T1000 (cell line): ENCODE measurements at places on chromosomes 7 and 10.

- no peak for DNase-seq
These were observed 48.1 kb upstream of the EXOC6 start for GRCh38 chr10:92800134-92800733.

DNA sequence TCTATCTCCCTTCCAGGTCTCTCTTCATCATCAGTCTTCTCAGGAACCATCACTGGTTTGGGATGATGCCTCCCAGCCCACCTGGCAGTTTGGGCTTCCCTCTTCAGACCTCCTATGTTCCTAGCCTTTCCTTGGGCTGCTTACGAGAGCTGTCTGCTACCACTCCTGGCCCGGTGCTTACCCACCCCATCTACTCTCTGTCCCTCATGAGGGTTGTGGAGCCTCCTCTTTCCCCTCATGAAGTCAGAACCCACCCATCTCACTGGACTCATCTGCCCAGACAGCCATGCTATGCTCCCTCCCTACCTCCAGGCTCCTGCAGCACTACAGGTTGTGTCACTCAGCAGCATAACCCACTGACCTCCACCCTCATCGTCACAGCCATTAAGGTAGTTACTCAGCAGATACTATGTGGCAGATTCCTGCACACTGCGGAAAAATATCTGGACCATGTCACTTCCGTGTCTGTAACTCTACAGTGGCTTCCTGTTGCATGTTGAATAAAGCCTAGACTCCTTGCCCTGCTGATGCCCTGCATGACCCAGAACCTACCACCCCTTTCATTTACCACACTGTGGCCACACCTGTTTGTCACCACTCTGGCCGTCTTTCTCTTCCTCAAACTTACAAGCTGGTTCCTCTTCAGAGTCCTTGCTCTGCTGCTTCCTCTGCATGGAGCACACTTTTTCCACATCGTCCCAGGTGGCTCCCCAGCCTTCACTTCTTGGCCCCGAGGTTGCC is 2.0 kb downstream of the DBNL start:
- DNase-seq: no peak

GRCh38 chr7:143492043-143492471 is 14.4 kb downstream of the TAS2R41 start:
- DNase-seq: peak; percentile 3

GRCh38 chr7:82542665-82543064 is 99.1 kb upstream of the CACNA2D1 start:
- no peak for DNase-seq

DNA sequence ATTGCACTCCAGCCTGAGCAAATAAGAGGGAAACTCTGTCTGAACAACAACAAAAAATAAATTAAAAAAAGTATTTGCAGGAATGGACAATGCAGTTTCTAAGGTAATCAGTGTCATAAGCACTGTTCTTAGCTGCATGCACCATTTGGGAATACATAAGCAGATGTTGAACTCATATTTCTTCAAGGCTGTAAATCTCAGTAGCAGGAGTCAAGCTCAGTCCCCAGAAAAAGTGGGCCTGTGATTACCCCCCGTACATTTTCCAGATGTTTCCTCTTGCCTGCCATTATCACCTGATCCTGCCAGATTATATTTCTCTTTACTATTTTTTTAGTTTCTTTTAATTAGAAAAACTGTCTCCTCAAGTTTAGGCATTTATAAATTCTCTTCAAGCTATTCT is 667.6 kb upstream of the ANKRD30A start:
- no peak for DNase-seq

DNA sequence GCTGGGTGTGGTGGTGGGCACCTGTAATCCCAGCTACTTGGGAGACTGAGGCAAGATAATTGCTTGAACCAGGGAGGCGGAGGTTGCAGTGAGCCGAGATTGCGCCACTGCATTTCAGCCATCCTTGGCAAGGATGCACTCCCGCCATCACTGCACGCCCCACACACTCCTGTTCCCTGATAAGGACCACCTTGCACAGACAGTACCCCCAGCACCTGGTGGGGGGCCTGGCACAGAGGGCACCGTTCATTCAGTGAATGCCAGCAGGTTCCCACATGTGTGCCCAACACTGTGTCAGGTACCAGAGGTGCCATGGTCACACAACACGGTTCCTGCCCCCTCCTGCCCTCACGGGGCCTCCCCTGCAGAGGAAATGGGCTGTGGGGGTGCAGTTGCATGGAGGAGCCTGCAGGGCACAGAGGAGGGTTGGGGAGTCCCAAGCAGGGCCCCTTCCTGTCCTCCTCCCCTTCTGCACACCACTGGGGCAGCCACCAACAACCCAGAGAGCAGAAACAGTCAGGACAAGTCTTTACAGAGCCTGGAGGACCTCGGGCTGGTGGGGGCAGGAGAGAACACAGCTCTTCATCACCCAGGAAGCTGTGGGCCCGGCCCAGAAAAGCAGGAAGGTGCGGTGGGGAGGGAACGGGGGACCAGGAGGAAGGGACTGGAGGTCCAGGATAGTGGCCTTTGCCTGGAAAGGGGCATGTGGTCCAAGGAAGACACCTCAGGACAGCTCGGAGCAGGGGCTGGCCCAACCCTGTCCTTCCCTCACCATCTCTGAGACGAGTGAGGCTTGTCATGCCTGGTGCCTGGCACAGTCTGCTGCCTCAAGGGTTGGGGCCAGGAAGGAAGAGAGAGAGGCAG is 7.1 kb downstream of the CRYGN start:
- no peak for DNase-seq

GRCh38 chr10:92404612-92405418 is 113.8 kb downstream of the MARCHF5 start:
- DNase-seq: no peak

- DNase-seq: no peak
These were observed 34.6 kb downstream of the KCNMA1 start for GRCh38 chr10:77602913-77603533.

DNA sequence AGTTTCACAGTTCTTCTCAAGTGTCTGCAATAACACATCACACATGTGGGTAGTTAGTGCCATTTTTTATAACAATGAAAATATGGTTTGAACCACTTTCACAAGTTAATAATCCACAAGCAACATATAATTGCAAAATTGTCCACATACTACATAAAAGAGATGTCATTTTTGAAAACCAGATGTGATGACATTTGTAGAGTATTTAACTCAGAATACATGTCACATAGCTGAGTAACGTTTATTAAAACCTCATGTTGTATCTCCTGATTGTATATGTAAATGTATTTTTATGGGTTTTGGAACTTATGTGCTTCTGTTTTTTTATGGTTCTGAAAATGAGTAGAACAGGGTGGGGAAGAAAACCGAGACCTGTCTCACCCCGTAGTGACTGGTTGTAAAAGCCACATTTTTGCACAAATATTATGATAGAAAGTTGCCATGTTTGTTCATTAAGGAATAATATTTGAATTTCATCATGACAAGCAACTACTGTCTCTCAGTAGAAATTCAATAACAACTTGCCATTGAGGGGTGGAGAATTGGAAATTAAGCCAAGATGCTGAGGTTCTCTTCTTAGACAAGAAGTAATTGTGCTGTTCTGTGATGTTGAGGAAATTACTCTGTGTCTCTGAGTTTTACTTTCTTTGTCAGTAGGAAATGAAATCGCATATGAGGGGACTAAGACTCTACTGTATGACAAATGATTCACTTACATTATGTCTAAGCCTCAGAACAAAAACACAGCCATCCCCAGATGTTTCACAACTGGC is 29.2 kb upstream of the EGFR start:
- DNase-seq: no peak

DNA sequence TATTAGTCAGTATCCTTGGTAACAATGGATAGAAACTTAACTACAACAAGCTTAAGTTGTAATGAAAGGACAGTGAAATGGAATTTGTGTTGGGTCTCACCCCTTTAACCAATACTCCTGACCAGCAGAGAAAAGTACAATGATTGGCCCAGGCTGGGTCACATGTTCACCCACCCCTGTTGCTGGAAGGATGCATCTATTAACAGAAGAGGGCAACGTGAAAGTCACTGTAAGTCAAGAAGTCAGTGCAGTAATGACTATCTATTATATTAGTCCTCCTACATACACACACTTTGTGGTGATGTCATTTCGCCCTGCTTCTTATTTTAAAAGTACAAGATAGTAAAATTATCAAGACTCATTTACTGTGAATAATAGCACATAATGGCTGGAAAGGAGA is 16.2 kb downstream of the PNLIPRP2 start:
- DNase-seq: no peak

- no peak for DNase-seq
These were observed 54.7 kb upstream of the BICC1 start for GRCh38 chr10:58457761-58458616.

DNA sequence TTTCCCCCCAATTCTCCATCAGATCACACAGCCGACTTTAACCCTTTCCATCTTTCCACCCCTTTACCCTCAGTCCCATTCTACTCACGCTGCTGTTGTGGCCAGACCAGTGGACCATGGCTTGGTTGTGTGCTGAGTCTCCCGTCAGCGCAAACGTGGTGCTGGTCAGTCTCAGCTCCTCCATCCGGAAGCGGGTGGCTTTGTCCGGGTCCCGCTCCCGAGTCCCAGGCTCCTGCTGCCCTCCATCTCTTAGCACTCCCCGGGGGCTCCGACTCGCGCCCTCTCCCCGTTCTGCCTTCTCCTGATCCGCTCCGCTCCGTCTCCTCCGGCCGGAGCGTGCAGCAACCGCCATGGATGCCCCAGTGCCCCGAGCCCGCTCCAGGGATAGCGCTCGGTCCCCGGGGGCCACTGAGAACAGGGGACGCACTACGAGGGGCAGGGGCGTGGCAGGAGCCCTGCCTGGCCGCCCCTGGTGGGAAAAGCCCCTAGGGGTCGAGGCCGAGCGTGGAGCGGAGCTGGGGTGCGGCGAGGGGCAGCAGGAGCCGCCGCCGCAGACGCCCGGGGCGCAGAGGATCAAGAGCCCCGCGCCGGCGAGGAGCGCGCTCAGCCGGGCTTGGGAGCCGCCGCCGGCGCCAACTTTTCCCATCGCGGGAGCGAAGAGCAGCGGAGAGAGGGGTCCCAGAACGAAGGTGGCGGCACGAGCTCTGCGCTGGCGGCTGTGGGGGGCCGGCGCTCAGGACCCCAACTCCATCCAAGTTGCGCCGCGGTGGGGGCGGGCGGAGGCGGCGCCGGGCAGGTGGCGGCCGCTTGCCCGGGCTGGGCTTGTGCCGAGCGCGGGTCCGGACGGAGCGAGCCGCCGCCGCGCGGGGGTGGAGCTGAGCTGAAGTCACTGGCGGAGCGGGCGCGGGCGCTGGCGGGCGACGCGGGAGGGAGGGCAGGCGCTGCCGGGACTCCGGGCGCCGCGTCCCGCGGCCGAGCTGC is at the start of gene SORCS1:
TSS of gene SORCS1 (minus strand) at position 826 of the 981 bp plus-strand sequence.
- peak; percentile 18 for DNase-seq

- no peak for DNase-seq
These were observed 24.2 kb upstream of the SMIM30 start for GRCh38 chr7:113142385-113143119.

DNA sequence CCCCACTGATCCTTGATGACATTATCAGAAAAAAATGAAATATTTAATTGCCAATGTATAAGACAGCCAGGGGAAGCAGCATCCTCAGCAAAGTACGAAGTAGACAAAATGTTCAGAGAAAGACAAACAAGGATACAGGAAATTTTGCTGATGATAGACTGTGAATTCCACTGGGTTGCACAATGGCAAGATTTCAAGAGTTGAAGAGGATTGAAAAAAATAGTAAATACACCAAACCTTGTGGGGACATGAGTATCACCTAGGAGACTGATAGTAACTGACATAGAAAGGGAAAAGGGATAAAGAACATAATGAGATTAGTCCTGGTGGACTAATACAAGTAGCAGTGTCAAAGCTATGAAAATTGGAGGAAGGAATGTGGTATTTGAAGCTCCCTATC is 16.5 kb downstream of the CNOT4 start:
- no peak for DNase-seq

DNA sequence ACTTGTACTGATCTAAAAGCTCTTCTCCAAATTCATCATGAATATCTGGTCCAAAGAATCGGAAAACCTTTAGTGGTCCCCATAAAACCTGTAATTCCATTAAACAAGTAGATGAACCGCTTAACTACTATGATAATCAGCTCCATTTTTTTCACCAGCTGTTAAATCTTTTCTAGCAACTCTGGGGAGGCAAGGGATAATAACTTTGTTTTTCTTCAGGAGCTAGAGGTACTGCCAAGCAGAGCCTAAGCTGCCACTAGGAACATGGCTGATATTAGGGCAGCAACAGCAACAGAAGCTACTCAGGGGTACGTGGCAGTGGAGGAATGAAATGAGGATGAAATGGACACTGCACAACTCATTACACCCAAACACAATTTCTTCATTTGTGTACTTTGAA is 138.0 kb downstream of the SRPK2 start:
- no peak for DNase-seq

- DNase-seq: no peak
These were observed 180.9 kb downstream of the ZNF438 start for GRCh38 chr10:30850776-30851175.

- no peak for DNase-seq
These were observed 36.8 kb downstream of the AVL9 start for GRCh38 chr7:32532086-32532485.

DNA sequence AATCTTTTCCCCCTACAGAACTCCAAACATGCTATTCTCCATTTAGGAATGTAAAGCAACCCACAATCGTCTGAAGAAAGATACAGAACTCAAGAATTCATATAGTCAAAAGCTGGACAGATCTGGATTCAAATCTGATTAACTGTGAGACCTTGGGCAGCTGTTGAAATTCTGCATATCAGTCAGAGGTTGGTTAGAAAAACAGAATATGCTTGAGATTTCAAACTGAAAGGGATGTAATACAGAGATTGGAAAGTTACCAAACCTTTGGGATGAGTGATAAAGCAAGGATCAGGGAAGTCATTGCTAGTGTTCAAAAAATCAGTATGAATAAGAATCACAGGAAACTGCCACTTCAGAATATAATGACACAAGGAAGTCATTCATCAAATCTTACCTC is 406.6 kb downstream of the HTR7 start:
- DNase-seq: no peak
